Upper lobe of left lung (tissue), 6 donors: ENCODE measurements at places on chromosomes 2 and 18.

DNA sequence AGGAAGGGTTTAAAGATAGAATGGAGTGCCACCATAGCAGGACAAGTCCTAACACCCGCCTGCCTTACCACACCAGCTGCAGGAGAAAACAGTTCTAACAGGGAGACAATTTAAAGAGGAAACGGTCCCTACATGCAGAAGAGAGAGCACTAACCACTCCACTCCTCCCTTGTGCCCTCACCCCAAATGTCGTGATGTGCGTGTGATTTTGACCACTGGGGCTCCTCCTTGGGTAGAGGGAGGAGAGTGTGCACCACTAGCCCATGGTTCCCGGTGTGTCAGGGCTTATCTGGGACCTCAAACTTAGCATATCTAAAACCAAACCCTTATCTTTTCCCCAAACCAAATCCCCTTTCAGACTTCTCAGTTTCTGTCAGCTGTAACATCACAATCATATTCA is 105.5 kb upstream of the CCDC68 start:
- no peaks in the 10 kb centered on the region for H3K36me3 ChIP-seq
- H3K27me3 ChIP-seq: no peaks in the 10 kb centered on the region
- H3K27ac ChIP-seq: no peak overlapping the region

- peaks cover 28% of the 10 kb centered on the region for H3K4me1 ChIP-seq
- H3K36me3 ChIP-seq: no peaks in the 10 kb centered on the region
- peaks cover 2% of the 10 kb centered on the region for H3K27me3 ChIP-seq
- peak; percentile 90 for DNase-seq
- H3K27ac ChIP-seq: peak overlapping the region; percentile 90
- H3K4me3 ChIP-seq: peak overlapping the region; percentile 58
Measured at GRCh38 chr2:38074764-38075506, 1.0 kb downstream of the CYP1B1 start.

GRCh38 chr2:47310801-47311560 is 92.0 kb upstream of the MSH2 start:
- peak; percentile 74 for DNase-seq
- peak overlapping the region; percentile 56 for H3K27ac ChIP-seq
- H3K4me3 ChIP-seq: no peak overlapping the region
- H3K36me3 ChIP-seq: no peaks in the 10 kb centered on the region

- H3K4me1 ChIP-seq: no peaks in the 10 kb centered on the region
- no peaks in the 10 kb centered on the region for H3K27me3 ChIP-seq
- H3K4me3 ChIP-seq: no peak overlapping the region
- no peak for DNase-seq
Measured at GRCh38 chr18:25055076-25055475, 296.9 kb downstream of the ZNF521 start.

- no peaks in the 10 kb centered on the region for H3K36me3 ChIP-seq
- H3K27ac ChIP-seq: no peak overlapping the region
- no peaks in the 10 kb centered on the region for H3K4me1 ChIP-seq
- no peaks in the 10 kb centered on the region for H3K27me3 ChIP-seq
Measured at GRCh38 chr2:209553913-209554312, 130.1 kb downstream of the MAP2 start.
